NCI-H187 treated with DMSO at 0.1 percent for 48 hours (cell line): ENCODE measurements at places on chromosomes 16 and 17.

DNA sequence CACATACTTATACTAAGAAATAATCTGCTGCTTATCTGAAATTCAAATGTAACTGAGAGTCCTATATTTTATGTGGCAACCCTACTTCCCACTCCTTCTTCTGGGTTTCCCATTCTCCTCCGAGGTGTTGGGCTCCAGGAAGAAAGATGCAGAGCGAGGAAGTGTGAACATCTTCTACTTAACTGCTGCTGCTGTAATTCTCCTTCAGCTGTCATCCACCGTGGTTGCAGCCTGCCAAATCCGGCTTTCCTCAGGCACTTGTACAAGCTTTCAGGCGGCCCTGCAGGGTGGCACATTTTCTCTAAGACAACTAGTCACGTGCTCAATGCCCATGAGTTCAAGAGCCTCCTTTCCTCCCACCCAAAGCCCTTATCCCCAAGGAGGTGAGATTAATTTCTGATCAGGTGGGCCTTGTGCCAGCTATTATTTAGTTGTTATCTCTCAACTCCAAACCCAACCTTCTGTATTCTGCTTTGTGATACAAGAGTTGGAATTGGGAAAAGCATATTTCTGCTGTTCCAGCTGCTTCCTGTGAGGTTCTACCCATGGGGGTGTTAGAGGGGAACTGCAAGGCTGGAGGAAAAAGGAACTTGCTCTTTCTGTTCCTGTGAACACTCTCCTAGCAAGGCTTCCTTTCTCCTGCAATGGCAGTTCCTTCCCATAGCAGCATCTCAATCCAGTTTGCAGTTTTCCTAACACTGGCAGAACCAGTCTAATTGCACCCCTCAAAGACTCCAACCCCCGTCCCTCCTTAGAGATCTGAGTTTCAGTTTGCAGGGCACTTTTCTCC is 67.6 kb upstream of the RBBP6 start:
- DNase-seq: no peak

DNA sequence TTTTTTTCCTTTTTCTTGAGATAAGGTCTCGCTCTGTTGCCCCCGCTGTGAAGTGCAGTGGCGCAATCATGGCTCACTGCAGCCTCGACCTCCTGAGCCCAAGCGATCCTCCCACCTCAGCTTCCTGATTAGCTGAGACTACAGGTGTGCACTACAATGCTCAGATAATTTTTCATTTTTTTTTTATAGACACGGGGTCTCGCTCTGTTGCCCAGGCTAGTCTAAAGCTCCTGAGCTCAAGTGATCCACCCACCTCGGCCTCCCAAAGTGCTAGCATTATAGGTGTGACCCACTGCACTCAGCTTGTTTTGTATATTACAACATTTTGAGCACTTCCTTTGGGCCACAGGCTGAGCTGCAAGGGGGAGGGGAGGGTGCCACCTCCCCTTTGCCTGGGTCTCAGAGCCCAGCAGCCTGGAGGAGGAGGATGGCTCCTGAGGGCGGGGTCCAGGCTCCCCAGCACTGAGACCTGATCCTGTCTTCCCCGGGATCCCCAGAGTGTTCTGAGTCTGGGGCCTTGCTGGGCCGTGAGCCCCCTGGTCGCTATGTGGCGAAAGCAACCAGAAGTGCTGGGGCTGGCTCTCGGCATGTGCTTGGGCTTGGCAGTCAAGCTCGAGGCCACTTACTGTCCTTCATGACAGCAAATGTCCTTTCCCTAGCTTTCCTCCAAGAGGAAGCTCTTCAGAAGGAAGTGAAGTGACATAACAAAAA is 8.1 kb downstream of the DEF8 start:
- no peak for DNase-seq

DNA sequence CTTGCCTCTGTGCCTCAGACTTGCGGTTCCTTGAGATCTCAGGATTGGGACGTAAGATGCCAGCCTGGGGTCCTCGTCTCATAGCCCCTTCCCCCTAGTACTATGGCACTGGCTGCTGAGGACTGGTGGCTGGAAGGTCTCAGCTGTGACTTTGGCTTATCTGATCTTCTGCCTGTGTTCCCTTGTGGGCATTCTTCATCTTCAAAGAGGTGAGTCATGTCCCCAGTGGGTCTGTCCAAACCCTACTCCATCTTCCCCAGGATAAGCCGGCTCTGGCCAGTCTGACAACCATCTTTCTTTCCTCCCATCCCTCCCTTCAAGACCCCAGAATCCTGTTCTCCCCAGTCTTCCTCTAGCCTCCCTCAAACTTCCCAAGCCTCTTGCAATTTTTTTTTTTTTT is 3.6 kb downstream of the CD19 start:
- DNase-seq: no peak

- DNase-seq: no peak
These were observed 17.7 kb downstream of the NUBP1 start for GRCh38 chr16:10761373-10761772.

DNA sequence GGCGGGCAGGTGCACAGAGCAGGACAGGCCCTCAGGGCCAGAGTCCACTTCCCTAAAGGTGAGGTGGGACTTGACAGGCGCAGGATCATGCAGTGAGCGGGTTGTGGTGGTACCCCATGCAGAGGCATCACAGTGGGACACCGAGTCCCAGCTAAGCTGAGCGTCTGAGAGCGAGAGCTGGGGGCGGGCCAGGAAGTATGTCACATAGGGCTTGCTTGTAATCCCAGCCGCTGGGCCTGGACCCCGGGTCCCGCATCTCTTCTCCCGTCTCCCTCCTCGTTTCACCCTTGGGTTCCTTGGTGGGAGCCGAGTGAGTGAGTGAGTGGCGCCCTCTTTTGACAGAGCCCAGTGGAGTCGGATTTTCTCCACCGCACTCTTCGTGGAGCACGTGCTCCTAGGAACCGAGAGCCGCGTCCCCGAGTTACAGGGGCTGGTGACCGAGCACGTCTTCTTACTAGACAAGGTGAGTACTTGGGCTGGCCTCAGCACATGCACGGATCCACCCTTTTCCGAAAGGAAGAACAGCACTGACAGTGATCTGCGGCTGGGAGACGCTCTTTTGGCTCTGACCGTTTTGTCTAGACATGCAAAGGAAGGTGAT is 50.8 kb upstream of the ENDOV start:
- DNase-seq: no peak

- peak; percentile 15 for DNase-seq
These were observed 292.6 kb upstream of the SOX9 start for GRCh38 chr17:71828182-71828596.

DNA sequence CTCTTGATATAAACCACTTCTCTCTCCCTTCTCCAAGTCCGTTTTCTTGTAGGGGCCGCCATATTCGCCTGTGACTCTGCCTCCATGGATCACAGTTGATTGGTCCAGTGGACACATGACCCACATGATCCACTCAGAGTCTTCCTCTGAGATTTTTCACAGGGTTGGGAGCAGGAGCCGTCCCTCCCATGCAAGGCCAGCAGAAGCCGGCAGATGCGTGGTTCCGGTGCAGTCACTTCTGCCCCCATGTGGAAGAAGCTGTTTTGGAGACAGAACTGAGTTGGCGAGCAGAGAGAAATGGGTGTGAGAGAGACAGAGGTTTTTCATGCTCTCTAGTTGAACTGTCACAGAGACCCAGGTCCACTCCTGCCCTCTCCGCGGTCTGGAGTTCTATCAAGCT is 83.3 kb downstream of the C16orf95 start:
- DNase-seq: no peak

- no peak for DNase-seq
These were observed 131.2 kb downstream of the IRF8 start for GRCh38 chr16:86030116-86030515.

- no peak for DNase-seq
These were observed 89.6 kb downstream of the CDH13 start for GRCh38 chr16:82716361-82716855.

- DNase-seq: peak; percentile 64
These were observed 5.8 kb upstream of the C17orf99 start for GRCh38 chr17:78140169-78141051.

DNA sequence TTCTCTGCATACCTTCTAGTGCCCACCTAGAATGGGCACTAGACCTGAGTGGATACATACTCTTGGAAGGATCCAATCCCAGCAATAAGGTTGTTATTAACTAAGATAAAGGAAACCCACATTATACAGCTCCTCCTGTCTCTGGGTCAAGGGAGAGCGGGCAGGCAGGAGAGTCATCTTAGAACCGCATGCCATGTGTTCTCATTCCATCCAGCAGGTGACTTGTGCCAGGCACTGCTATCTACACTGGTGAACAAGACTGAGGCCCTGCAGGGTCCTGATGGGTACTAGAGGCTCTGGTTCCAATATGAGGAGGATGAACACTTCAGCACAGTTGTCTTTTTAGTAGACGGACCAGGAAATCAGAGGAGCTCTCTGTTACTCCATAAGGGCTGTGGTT is 5.9 kb upstream of the CD300H start:
- no peak for DNase-seq

DNA sequence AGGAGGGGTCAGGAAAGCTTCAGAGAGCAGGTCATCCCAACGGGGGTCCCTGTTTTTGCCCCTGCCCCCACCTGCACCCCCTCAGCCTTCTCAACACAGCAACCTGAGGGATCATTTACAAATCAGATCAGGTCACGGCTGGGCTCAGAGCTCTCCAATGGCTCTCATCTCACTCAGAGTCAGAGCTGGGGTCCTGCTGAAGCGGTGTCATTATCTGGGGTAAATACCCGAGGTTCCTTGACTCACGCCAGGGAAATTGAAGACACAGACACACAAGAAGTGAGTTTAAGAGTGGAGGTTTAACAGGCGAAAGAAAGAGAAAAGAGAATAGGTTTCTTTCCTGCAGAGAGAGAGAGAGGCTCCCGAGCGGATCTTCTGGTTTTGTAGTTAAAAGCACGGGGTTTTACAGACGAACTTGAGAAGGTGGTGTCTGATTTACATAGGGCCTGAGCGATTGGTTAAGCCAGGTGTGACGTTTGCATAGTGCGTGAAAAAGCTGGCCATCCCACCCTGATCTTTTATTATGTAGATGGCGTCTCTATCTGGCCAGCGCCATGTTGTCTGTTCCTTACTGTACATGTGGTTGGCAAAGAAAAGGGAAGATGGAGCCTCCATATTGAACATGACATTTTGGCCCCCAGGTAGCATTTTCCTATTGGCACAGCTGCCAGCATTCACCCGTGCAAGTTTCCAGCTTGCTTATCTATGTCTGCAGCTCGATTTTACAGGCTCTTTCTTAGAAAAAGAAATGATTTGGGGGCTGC is 51.4 kb downstream of the WSB1 start:
- no peak for DNase-seq

DNA sequence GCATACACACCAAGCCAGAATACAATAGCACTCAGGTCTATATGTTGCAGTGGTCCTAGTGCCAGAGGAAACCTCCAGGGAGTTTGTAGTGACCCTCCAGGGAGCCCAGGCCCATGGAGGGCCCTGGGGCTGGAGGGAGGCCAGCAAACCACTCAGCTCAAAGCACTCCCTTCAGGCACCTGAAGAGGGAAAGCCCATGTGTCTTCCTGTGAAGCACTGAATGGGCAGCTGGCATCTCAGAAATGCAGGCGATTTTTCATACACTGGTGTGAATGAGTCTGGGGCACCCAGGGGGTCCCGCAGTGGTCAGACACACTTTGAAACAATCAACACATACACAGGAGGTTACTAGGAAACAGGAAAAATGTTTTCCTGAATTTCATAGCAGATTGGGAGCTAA is 12.8 kb downstream of the TBC1D26 start:
- no peak for DNase-seq

DNA sequence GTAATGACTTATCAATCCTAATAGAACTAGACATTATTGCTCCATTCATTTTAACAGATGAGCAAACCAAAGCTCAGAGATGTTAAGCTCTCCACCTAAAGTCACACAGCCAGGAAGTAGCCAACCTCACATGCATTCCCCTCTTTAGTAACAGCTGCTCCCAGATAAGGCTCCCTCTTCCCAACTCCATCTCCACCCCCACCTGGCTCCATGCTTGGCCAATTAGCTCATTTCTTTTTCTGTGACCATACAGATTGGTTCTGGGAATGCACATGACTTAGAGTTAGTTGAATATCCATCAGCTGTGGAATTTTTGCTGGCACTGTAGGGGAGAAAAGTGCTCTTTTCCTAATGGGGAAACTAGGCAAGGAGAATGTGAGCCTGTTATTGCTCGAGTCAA is 13.0 kb downstream of the CBLN1 start:
- DNase-seq: no peak

DNA sequence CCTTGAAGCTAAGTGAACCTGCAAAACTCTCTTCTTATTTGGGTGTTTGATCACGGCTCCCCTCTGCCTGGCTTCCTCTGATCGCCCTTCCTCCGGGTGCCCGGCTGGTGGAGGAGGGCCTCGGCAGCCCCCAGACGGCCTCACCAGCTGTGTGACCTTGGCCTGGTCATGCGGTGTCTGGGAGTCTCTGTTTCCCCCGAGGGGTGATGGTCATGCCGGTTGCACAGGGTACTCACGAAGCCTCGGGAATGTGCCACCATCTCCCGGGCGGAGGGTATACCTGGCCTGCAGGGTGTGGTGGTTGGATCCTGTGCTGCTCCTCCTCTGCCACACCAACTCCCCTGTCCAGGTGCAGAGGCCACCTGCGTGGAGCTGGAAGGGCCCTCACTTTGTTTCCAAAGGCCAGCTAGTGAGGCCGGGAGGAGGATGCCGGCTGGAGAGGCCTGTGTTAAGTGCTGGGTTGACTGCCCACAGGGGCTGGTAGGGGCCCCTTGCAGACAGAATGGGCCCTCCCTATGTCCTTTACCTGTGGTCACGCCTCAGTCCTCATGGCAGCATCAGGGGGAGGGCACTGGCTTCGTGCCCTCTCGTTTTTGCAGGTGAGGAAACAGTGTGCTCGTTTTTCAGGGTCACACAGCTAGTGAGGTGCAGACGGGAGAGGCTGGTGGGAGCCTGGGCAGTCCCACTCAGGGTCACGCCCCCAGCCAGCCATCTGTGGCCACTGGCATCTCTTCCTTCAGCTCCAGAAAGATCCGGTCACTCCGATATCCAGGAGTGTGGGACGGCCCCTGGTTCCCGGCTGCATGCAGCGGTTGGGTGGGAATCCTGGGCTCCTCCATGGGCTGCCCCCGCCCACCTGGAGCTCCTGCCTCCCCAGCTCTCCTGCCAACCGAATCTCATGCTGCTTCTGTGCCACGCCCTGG is 148.5 kb upstream of the GSE1 start:
- no peak for DNase-seq

DNA sequence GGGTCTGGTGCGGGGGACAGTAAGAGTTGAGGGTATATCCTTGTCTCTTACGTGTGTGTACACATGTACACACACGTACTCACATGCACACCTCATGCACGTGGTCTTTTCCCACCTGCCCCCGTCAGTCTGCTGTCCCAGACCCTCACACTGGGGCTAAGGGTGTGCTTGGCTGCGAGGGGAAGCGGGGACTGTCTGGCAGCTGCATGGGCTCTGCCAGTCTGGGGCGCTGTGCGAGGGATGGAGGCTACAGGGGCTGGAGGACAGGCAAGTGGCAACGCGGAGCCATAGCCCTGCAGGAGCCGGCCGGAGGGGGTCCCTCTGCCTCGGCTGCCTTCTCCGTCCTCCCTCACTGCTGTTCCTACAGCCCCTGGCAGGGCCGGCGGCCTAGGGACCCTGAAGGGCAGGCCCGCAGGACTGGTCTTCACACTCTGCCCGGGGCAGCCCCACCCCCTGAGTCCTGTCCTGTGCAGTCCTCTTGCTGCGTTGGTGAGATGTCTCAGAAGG is 20.8 kb upstream of the SLC38A10 start:
- DNase-seq: no peak

- DNase-seq: no peak
These were observed 151.2 kb downstream of the IRX5 start for GRCh38 chr16:55081622-55082590.

GRCh38 chr17:81583589-81584342 is 31.6 kb upstream of the FAAP100 start:
- DNase-seq: no peak
